Stimulated activated naive CD4-positive, alpha-beta T cell (primary cell): ENCODE measurements at places on chromosomes 7 and 10.
A peak's percentile ranks its signal among the peaks of the same experiment; 100 is the strongest.

DNA sequence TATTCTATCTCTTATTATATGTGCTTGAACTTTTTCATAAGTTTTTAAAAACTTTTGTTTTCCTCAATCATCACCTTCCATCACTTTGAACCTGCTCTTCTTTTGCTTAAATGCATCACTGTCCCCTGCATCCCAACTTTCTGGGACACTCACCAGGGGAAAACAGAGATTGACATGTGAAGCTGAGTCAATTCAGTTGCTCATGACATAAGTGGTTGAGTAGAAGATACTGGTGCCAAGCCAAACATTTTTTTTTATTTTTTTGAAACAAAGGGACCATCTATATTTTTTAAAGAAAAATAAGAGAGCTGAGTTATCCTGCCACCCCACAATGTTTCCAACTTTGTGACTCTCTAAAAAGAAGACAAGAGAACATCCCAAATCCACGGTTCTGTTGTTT, 61.8 kb upstream of the AHR start:
- DNase-seq: no peak

GRCh38 chr7:151208253-151208862, 1.9 kb downstream of the H2BK1 start:
- DNase-seq: no peak

DNA sequence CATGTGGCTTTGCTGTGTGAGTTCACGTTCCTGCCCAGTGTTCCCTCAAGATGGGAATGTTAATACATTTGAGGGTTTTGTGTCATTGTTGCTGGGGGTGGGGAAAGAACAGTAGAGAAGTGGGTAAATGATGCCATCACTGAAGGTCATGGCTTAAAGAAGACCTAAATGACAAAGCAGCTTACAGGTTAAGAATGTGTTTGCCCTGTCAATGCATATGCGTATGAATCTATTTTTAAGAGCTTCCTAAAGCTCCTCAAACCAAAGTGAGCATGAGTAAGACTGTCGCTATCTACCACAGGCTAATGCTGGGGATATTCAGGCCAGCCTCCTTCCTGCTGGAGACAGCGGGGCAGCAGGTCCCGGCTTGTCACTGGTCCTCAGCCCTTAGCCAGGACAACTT, 162.9 kb downstream of the CREB5 start:
- DNase-seq: no peak

GRCh38 chr7:125090596-125090995, 161.0 kb upstream of the POT1 start:
- DNase-seq: no peak

DNA sequence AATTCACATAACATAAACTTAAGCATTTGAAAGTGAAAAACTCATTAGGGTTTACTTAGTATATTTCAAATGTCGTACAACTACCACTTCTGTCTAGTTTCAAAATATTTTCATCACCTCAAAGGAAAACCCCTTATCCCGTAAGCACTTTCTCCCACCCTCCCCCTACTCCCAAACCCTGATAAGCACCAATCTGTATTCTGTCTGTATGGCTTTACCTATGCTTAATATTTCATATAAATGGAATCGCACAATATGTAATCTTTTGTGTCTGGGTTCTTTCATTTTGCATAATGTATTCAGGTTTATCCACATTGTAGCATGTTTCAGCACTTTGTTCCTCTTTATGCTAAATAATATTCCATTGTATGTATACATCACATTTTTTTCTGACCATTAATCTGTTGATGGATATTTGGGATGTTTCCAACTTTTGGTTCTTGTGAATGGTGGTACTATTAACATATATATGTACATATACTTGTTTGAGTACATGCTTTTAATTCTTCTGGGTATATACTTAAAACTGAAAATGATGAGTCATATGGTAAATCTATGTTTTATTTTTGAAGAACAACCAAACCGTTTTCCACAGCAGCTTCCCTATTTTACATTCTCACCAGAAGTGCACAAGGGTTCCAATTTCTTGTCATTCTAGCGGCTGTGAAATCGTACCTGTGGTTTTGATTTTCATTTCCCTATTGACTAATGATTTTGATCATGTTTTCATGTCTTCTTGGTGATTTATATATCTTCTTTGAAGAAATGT, 6.2 kb upstream of the STARD3NL start:
- no peak for DNase-seq

GRCh38 chr7:72441791-72442190, 29.7 kb upstream of the CALN1 start:
- DNase-seq: no peak

DNA sequence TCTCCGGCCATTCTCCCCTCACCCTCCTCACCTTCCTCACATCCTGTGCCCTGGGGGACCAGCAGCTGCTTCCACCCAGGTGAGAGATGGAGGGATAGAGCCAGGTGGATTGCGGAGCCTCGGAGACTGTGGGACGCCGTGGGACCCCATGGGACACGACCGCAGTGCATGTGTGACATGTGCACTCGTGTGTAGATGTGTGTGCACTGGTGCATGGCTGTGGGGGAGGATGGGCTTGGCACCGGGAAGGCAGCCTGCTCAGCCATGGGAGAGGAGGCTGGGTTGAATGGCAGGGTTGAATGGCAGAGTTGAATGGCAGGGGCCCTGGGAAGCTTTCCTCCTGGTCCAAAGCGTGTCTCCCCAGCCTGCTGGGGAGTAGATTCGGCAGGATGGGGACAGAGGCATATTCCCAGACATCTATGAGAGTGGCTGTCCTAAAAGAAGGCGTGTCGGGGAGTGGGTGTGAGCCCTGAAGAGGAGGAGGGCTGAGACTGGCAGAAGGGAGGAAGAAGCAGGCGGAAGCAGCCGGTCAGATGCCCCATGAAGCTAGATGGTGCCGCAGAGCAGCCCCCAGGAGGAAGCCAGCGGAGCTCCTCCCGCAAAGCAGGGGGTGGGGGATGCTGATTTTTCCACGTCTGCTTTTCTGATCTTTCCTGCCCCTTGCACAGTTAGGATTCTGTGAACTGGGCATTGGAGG, 815 bp downstream of the GIMAP8 start:
- peak; percentile 75 for DNase-seq

DNA sequence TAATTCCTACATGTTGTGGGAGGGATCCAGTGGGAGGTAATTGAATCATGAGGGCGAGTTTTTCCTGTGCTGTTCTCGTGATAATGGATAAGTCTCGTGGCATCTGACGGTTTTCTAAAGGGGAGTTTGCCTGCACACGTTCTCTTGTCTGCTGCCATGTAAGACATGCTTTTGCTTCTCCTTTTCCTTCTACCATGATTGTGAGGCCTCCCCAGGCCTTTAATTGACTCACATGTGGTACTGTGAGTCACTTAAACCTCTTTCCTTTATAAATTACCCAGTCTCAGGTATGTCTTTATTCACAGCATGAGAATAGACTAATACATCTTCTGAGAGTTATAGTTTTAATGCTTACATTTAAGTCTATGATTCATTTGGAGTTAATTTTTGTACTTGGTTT, 22.6 kb upstream of the CPN1 start:
- no peak for DNase-seq

GRCh38 chr7:133265821-133266220, 12.9 kb downstream of the EXOC4 start:
- no peak for DNase-seq

- DNase-seq: peak; percentile 20
These were observed 26.4 kb downstream of the MYL10 start for GRCh38 chr7:101602484-101603241.

GRCh38 chr10:103836861-103837260, 18.5 kb downstream of the SH3PXD2A start:
- DNase-seq: no peak

DNA sequence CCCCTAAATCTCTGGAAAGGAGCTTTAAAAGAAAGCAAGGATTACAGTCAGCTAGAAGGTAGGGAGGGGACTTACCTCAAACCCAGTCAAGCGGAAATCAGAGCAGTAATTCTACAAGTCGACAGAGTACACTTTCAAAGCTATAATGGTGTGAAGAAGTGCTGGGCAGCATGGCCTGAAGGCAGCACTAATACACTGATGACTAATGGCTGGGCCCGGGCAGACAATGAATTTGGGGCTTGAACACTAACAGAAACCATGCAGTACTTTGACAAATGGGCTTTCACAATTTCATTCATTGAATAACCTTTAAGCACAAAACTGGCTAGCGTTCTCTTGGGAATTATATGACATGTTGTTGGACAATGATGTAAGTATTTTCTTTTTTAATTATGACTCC, 4.7 kb downstream of the GLI3 start:
- DNase-seq: no peak

GRCh38 chr7:81079746-81080145, 160.9 kb upstream of the SEMA3C start:
- DNase-seq: no peak

GRCh38 chr10:114816308-114816707, 5.3 kb upstream of the FHIP2A start:
- no peak for DNase-seq

DNA sequence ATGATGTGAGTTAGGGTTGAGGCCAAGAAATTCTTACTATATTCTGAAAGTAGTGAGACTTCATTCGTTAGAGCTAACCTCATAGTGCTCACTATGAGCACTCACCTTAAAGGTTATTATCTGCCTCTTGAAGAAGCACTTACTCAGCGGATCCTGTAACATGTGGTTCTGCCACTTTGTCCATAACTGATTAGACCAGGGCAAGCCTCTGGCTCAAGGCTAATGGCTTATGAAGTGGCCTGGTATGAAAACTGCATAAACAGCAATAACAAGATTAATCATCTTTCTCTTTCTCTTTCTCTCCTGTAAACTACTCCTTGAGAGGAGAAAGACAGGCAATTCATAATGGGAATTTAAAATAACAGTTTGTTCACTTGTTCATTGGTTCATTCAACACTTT, 82.8 kb downstream of the MAPK8 start:
- no peak for DNase-seq

- no peak for DNase-seq
These were observed 7.6 kb upstream of the ELN start for GRCh38 chr7:74020390-74020789.

DNA sequence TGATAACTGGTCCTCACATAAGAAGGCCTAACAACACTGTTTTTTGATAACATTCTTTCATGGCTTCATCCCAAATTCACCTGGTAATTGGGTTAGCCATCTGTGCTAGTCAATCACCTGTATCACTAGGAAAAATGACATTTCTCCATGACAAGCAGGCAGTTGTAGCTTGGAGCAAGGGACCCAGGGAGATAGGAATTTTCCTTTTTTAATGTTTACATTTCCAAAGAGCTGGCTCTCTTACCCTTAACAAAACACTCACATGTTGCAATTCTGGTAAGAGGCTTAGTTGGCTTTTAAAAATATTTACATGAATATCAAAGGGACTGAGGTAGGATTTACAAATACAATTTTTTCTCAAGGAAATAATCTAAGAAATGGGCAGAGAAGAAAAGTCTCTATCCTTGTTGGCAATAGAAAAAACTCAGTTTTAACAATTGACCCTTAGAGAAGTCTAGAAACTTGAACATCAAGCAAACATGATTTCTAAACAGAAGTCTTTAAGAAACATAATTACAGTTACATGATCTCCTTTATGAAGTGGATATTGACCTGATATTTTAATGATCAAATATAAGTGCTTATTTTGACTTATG, 16.1 kb upstream of the AKR1C1 start:
- no peak for DNase-seq

DNA sequence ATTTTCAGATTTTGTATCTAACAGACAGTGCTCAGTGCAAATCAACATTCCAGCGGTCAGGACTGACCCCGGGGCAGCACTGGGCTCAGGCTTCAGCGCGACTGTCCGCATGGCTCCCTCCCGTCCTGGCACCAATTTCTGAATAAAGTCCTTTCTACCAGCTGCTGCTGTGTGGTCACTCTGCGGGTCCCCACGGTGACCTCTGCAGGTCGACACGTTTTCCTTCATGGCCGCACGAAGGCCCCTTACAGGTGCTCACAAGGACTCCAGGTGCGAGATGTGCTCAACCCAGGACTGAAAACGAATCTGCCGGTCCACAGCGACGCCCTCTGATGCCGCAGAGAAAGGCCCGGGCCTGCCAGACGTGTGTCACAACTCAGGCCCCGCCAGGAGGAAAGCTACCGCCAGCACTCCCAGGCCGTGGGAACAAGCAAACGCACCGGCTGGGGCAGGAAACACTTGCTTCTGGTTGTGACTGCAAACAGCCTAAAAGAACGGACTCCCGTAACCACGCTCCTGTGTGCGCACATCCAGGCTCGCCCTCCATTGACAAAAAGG, 3.7 kb upstream of the UTF1 start:
- DNase-seq: no peak

DNA sequence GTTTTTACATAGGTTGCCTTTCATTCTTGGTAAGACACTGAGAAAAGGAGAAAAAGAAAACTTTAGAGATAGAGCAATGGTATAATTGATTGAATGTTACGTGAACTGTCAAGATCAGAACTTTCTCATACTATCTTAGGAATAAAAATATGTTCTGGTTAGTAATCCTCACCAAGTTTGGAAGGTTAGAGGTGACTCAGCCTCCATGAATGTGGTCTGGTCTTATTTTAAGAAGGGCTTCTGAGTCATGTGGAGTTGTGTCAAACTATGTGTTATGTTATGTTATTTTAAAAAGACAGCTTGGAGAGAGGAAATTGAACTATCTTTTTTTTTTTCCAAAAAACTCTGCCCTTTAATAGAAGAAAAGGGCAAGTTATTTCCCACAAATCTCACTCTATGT, 458.6 kb upstream of the KLF6 start:
- DNase-seq: no peak
